ENCODE measurements at places on chromosomes 12 and 14.
A peak's percentile ranks its signal among the peaks of the same experiment; 100 is the strongest.

DNA sequence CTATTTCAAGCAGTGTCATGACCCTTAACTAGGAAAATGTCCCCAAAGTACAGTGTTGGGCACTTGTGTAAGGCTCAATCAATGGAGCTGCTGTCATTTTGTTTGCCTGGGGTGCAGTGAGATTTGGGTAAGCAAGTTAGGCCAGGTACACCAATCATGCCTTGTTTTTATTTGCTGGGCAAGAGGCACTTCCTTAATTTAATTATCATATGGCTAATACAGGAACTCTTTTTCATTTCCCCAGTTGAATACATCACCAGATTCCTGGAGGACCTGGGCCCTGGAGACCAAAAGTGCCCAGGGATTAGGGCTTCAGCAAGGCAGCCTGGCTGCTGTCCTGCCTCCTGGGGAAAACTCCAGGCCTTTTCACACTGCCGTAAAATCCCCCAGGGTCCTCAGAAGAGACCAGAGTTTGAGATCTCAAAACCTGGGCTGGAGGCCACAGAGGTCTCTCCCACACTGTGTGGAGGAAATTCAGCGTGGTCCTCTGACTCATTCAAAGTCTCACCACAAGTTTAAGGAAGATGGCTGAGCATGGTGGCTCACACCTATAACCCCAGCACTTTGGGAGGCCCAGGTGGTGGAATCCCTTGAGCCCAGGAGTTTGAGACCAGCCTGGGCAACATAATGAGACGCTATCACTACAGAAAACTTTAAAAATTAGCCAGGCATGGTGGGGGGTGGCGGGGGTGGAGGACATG is 28.4 kb upstream of the FOXN3 start:
- DNase-seq = no peak

DNA sequence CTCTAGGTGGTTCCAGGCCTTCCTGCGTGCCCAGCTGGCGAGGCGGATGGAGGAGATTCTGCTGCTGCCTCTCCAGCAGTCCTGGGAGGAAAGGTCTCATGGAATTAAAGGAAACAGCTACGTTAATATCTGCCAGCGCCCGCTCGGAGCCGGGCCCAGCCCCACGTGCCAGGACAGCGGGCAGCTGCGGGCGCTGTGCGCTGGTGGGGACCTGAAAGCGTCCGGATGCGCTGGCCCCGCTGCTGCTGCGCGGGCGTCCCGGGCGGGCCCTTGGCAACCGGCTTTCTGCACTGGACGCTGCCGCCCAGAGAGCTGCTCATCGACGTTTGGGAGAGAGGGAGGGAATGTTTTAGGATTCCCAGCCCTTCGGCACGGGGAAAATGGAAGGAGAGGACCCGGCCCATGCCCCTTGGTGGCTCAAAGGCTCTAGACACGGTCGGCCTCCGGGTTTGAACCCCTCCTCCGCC is 8.6 kb upstream of the DYNC1H1 start:
- no peak for DNase-seq

- DNase-seq = peak; percentile 4
These were observed 25.9 kb upstream of the CRIP2 start for GRCh38 chr14:105448706-105449111.

- DNase-seq = no peak
These were observed 33.7 kb upstream of the A2M start for GRCh38 chr12:9149372-9149771.

- no peak for DNase-seq
These were observed 604.4 kb downstream of the SLC6A15 start for GRCh38 chr12:84308211-84308610.

GRCh38 chr12:65906006-65906405 is 81.7 kb downstream of the HMGA2 start:
- DNase-seq = no peak

DNA sequence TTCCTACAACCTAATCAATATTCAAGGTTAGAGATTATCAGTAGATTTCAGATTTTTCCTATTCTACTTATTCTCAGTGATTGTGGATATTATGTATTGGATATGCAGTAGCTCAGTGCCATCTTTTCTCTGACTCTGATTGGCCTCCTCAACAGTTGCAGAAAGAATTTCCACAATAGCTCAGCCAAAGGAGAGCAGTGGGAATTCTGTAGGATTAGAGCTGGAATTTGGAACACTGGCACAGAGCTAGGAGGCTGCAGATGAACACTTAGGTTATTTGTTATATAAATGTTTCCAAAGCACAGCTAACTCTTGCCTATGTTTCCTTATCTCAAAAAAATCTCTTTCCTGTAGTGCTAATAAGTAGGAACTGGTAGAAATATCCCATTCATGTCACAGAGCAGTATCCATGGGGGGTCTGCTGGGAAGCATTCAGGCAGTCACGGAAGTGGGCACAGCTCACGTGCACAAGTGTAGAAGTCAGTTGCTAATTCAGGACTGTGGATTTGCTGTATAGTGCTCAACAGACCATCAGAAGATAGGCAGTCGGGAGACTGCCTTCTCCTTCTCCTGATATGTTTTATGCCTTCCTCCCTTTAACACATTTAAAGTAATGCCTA is 116.2 kb upstream of the TMEM260 start:
- DNase-seq = no peak

GRCh38 chr14:100862277-100862676 is 36.4 kb downstream of the MEG3 start:
- DNase-seq = no peak

- DNase-seq = no peak
These were observed 48.8 kb upstream of the KRR1 start for GRCh38 chr12:75560167-75560566.

- no peak for DNase-seq
These were observed 148.9 kb downstream of the SAMD4A start for GRCh38 chr14:54715811-54716210.

GRCh38 chr12:5377997-5378592 is 53.8 kb upstream of the NTF3 start:
- no peak for DNase-seq

GRCh38 chr12:100229876-100230275 is 29.3 kb downstream of the ACTR6 start:
- DNase-seq = no peak

DNA sequence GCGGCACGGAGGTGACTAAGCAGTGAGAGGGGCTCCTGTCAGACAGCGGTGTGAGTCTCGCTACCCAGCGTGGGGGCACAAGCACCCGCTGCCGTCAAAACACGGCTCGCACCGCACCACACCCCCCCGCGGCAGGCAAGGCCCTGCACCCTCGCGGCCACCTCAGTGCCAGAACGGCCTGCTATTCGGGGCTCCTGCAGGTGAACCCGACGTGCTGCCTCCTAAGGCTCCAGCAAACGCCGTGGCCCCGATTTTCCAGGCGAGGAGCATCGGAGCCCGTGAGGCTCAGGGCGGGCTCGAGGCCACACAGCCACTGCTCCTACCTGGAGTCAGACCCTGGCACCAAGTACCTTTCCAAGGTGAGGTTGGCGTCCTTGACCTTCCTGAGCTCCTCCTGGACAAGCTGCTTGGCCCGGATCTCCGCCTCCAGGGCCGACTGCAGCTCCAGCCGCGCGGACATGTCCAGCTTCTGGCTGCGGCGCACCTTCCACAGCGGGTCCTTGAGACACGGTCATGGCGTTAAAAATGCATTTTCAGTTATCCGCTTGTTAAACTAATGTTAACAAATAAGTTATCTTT is 41.8 kb downstream of the AMN start:
- DNase-seq = no peak

DNA sequence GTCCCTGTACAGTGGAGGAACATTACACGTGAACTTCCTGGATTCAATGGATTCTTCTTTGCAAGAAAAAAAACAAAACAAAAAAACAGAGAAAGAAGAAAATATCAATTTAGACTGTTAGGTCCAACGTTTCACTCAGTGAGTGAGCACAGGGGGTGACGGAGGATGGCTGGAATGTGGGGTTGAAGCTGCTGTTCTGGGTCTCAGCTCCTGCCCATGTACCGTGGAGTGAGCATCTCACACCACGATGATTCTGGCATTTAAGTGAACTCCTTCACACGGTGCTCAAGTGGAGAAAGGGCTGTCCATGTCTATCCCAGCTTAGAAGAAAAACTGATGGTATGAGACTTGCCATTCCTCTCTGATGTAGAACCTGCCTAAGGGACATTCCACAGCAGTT is 23.2 kb downstream of the CCND2 start:
- no peak for DNase-seq

GRCh38 chr14:31194095-31194494 is 13.5 kb downstream of the HECTD1 start:
- no peak for DNase-seq

GRCh38 chr12:43540470-43540869 is 11.5 kb downstream of the ADAMTS20 start:
- DNase-seq = peak; percentile 8

- DNase-seq = no peak
These were observed 148.4 kb downstream of the SLC25A21 start for GRCh38 chr14:37023875-37024565.

GRCh38 chr12:53990311-53991076 is 5.5 kb downstream of the HOXC10 start:
- no peak for DNase-seq

- no peak for DNase-seq
These were observed 15.8 kb downstream of the ATP5MC2 start for GRCh38 chr12:53660041-53660440.

- DNase-seq = peak; percentile 23
These were observed 95.5 kb downstream of the SLC38A6 start for GRCh38 chr14:61076556-61076955.

GRCh38 chr14:31717294-31718085 is 156.3 kb downstream of the NUBPL start:
- DNase-seq = no peak

DNA sequence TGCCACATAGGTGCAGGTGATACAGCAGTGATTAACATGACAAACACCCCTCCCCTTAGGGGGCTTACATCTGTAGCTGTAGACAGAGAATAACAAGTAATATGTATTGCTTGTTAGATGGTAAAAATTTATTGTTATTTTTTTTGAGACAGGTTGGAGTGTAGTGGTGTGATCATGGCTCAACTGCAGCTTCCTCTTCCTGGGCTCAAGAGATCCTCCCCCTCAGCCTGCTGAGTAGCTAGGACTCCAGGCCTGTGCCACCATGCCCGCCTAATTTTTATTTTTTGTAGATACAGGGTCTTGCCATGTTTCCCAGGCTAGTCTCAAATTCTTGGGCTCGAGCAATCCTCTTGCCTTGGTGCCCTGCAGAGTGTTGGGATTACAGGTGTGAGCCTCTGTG is 19.8 kb downstream of the DIP2B start:
- DNase-seq = no peak

DNA sequence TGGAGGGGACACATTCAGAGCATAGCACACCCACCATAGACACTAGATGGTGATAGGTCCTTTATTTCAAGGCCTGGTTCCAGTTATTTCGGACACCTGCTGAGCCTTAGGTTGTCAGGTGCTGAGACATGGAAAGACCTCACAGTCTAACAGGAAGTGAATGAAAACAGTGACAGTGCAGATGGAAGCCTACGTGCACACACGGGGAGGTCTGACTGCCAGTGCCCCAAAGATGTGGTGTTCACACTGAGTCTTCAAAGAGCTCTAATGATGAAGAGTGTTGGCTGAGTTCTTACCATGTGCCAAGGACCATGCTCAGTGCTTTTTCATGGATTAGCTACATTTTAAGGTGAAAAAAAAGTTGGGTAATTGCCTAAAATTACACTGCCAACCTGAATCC is 46.6 kb downstream of the CKB start:
- no peak for DNase-seq
